Activated CD8-positive, alpha-beta memory T cell treated with anti-CD3 and anti-CD28 coated beads, Interleukin-2, amount 10 ng/mL, durations not matched to agents 7 days and 5 days (primary cell): ENCODE measurements at places on chromosomes 13 and 19. TPM values are rescaled to one million over a fixed set of nuclear protein-coding genes. Genes with fewer than 3 reads are reported as not detected.

COMP gene
- not detected for total RNA-seq

LGI4 gene
- not detected for total RNA-seq

NKPD1 gene
- total RNA-seq, result 0.14 TPM

PEPD gene
- 20.3 TPM for total RNA-seq

PRPF31 gene
- total RNA-seq, result 89.0 TPM

MYO1F gene
- total RNA-seq, result 250 TPM

ZNF548 gene
- 23.8 TPM for total RNA-seq

PSG11 gene
- total RNA-seq, result not detected

CCNA1 gene
- total RNA-seq, result 4.3 TPM

KCNN4 gene
- 53.0 TPM for total RNA-seq

ZNF728 gene
- not detected for total RNA-seq

SPACA4 gene
- total RNA-seq, result not detected

CEACAM6 gene
- not detected for total RNA-seq

CYP4F2 gene
- total RNA-seq, result not detected

RINL gene
- total RNA-seq, result 81.0 TPM

PARP4 gene
- 75.0 TPM for total RNA-seq

VSIG10L gene
- 2.2 TPM for total RNA-seq

CBLC gene
- not detected for total RNA-seq

ZNF426 gene
- 13.9 TPM for total RNA-seq

ZNF229 gene
- 0.61 TPM for total RNA-seq

SIAH3 gene
- total RNA-seq, result not detected

TEX26 gene
- total RNA-seq, result not detected

ADAMTS10 gene
- total RNA-seq, result 1.2 TPM

RTBDN gene
- total RNA-seq, result not detected

TLE6 gene
- 3.2 TPM for total RNA-seq

CYP4F12 gene
- total RNA-seq, result not detected

LILRA1 gene
- total RNA-seq, result not detected

SYNGR4 gene
- not detected for total RNA-seq

INSL3 gene
- total RNA-seq, result 1.7 TPM

CD320 gene
- 42.0 TPM for total RNA-seq

IRGC gene
- total RNA-seq, result not detected

PRSS57 gene
- total RNA-seq, result not detected

KLK15 gene
- not detected for total RNA-seq

APLP1 gene
- 2.0 TPM for total RNA-seq

BSPH1 gene
- not detected for total RNA-seq

ERICH6B gene
- total RNA-seq, result not detected

ZIK1 gene
- total RNA-seq, result 11.5 TPM

ZNF541 gene
- total RNA-seq, result 0.32 TPM

SLC46A3 gene
- 8.3 TPM for total RNA-seq

ZNF470 gene
- total RNA-seq, result 4.0 TPM

COL4A1 gene
- total RNA-seq, result not detected

LHB gene
- not detected for total RNA-seq

CACNA1A gene
- 1.4 TPM for total RNA-seq

OR7C1 gene
- total RNA-seq, result not detected

DYRK1B gene
- total RNA-seq, result 7.7 TPM

POLRMT gene
- total RNA-seq, result 68.1 TPM

PSG7 gene
- total RNA-seq, result not detected

ZNF460 gene
- total RNA-seq, result 55.2 TPM

LAIR1 gene
- 64.1 TPM for total RNA-seq

CLEC4M gene
- not detected for total RNA-seq

ZNF816 gene
- 13.3 TPM for total RNA-seq

TMEM59L gene
- not detected for total RNA-seq

PALM gene
- total RNA-seq, result not detected

IRS2 gene
- 1.6 TPM for total RNA-seq

ZNF837 gene
- 1.2 TPM for total RNA-seq

SLC10A2 gene
- total RNA-seq, result not detected
